ENCODE measurements at places on chromosomes 11 and 22.

DNA sequence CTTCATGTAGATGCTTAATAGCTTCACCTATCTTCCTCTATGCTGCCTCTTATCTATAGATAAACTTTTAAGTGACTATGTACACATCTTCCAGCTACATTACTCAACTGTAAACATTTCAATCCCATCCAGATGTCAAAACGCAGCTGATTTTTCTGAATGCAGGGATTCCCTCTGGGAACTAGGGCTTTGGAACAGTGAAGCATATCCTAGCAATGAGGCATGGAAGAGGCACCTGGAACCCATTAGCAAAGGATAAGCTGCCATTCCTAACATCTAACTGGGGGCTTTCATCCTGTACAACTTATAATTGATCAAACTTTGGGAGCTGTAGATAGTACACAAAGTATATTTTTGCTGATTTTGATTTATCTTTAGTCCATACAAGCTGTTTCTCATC lies 40.8 kb upstream of the OPCML start:
- DNase-seq, result no peak

- no peak for DNase-seq
These were observed 52.9 kb downstream of the BARX2 start for GRCh38 chr11:129428557-129428956.

GRCh38 chr11:110076371-110076965 lies 16.7 kb upstream of the ZC3H12C start:
- DNase-seq, result peak; percentile 70

- DNase-seq, result no peak
These were observed 121.9 kb downstream of the DBX1 start for GRCh38 chr11:20038412-20038811.

GRCh38 chr22:44304354-44304753 lies 8.4 kb downstream of the SHISAL1 start:
- DNase-seq, result peak; percentile 47

DNA sequence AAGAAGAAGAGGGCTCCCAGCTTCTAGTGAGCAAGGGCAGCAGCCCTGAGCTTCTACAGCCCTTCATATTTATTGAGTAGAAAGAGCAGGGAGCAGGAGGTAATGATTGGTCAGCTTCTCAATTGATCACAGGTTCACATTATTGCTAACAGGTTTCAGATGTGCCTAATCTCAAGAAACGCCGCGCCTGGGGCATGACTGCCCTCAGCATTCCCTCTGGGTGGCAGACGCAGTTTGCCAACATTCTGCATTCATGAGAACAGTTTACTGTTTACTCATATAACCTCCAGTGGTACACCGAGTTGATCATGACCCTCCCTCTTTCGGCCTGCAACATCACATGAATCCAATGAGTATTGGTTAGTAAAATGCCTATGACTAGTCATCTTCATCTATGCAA lies 4.7 kb upstream of the ZNF74 start:
- no peak for DNase-seq

DNA sequence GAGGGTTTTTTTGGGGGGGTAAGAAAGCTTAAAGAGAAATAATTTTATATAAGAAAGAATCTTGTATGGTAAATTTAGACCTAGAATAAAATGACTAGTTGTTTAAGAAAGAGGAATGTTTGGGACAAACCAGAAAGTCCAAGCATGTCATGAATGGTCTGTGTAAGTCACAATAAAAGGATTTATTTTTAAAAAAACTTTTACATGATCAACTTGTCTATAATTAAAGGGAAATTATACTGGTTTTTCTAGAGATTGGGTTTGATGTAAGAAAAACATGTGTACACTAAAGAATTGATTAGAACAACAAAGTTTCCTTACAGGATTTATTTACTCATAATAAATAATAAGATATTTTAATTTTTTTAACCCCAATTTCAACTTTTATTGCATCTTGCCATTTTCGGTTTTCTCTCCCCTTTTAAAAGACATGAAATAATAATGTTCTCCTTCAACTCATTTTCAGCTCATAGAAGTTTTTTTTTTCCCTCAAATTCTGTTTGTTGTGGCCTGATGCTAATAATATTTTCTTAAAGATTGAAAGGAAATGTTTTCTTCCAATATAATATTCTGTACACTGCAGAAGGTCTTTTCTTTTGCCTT lies 35.4 kb upstream of the INCENP start:
- peak; percentile 27 for DNase-seq

GRCh38 chr11:102155676-102156075 lies 45.4 kb downstream of the YAP1 start:
- no peak for DNase-seq

DNA sequence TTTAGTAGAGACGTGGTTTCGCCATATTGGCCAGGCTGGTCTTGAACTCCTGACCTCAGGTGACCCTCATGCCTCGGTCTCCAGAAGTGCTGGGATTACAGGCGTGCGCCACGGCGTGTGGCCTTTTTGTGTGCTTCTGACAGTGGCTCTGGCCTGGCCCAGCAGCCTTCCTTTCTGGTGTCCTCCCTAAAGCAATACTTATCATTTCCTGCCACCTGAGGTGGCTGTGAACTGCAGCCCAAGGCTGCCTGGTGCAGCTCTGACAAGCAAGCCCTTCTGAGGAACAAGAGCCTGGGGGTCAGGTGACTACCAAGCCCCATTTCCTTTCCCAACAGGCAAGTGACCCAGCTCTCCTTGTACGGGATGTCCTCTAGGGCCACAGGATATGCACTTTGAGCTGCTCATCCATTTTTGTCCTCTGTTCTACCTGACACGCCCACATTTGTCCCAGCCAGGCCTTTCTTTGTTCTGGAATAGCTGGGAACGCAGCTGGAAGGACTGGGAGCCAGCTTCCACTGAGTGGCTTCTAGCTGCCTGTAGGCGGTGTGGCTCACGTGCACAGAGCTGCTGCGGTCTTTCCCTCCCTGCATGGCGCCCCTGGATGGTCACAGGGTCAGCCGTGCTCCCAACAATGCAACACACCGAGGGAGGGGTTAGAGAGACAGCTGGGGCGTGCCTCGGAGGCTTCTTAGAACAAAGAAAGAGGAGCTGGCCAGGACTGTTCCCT lies 12.3 kb upstream of the BID start:
- DNase-seq, result no peak

GRCh38 chr22:37249986-37250385 lies 5.9 kb upstream of the RAC2 start:
- no peak for DNase-seq

DNA sequence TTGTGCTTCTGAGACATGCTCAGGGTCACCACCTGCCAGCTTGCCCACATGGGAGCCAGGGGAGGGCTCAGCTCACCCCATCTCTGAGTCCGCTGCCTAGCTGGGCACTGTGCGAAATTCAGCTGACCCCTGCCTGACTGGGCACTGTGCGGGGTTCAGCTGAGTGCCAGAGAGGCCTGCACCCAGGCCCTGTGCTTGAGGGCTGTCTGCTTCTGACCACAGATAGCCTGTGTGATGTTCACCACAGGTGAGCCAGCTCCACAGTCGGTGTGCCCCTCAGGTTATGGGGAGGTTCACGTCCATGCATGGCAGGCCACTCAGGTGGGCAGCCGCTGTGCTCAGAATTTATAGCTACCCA lies 84.5 kb upstream of the SUSD2 start:
- DNase-seq, result no peak

GRCh38 chr11:110473706-110474105 lies 44.0 kb downstream of the FDX1 start:
- no peak for DNase-seq

DNA sequence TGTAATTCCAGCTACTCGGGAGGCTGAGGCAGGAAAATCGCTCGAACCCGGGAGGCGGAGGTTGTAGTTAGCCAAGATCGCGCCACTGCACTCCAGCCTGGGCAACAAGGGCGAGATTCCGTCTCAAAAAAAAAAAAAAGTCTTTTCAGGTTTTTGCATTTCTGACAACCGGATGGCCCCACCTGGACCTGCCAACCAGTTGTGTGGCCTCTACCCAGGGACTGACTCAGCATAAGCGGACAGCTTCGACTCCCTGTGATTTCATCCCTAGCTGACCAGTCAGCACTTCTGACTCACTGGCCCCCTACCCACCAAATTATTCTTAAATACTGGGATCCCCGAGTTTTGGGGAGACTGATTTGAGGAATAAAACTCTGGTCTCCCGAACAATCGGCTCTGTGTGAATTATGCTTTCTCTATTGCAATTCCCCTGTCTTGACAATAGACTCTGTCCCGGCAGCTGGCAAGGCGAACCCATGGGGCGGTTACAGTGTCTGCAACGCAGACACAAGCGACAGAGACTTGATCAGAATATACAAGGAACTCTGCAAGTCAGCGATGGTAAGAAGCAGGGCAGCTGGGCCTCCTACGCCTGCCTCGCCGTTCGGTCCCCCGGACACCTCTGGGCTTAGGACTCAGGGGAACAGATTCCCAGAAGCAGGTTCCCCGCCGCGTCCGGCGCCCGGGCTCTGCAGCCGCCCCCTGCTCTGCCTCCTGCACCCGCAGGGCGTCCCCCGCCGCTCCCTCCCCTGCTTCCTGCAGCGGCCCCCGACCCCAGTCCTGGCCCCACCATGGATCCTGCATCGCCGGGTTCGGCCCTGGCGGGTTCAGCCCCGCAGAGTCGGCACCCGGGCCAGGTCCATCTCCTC lies 741 bp upstream of the TALDO1 start:
- peak; percentile 45 for DNase-seq

DNA sequence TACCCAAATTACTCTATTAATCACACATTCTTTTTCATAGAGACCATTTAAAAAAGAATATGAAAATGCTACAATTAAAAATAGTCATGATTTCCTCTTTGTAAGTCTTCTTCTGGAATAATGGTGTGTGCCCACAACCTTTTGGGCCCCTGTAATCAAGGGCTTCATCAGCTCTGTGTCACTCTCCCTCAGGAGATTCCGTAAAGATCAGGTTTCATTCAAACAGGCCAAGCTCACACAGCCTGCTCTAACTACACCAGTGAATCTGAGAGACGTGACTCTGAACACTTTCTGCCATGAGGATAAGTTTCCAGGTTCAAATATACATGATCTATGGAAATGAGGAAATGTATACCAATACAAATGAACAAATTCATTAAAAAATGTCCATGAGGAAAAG lies 9.5 kb downstream of the DRICH1 start:
- DNase-seq, result no peak

GRCh38 chr22:35981900-35982299 lies 46.7 kb downstream of the RBFOX2 start:
- DNase-seq, result no peak

- no peak for DNase-seq
These were observed 60.5 kb downstream of the CD82 start for GRCh38 chr11:44625759-44626523.

DNA sequence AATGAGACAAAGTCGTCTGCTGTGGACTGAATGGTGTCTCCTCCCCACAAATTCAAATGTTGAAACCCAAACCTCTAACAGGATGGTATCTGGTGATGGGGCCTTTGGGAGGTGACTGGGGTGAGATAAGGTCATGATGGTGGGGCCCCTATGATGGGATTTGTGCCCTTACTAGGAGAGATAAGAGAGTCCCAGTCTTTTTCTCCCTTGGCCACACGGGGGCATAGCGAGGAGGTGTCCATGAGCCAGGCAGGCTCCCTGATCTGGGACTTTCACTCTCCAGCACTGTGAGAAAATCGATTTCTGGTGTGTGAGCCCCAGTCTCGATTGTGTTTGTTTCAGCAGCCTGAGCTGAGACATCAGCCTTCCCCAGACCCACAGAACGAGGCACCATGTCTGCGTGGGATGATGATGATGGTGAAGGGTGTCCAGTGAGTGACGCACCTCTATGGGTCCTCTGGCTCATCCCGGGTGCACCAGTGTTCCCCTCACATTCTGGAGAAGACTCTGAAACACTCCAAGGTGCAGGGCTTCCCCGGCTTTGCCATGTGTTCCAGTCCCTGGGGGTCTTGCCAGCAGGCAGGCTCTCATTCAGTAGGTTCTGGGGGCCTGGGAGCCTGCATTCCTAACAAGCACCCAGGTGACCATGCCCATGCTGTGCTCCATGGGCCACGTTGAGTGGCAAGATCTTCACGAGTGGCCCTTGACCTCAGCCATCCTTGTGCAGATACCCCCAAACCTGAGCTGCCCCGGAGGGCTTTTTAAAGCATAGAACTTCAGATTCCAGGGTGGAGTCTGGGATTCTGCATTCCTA lies 363.0 kb downstream of the CTTN start:
- DNase-seq, result peak; percentile 5

DNA sequence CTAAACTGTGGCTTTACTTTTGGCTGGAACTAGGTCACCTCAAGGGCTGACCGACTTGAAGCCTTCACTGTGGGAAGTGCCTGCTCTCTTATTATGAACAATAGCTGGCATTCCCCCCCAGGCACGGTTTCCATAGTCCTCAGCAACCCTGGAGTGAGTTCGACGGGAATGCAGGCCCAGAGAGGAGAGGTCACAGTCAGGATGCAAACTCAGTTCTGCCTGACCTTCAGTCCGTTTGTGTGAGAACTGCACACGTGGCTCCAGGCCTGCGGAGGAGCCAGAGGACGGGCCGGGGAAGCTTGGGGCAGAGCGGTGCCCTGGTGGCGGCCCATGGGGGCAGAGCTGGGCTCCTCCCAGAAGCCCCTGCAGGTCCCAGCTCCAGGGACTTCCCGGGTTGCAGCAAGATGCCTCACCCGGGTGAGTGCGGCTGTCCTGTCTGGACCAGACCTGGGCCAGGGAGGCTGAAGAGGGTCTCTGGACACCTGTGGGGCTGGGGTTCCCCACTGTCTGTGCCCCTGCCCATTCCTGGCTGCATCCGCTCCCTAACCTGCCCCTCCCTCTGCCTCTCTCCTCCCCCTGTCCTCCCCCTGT lies 17.2 kb downstream of the SLC25A18 start:
- DNase-seq, result no peak

- DNase-seq, result peak; percentile 60
These were observed 19.1 kb downstream of the ARHGEF17 start for GRCh38 chr11:73326929-73327811.

- DNase-seq, result no peak
These were observed 81.6 kb upstream of the LARGE1 start for GRCh38 chr22:34001701-34002466.

GRCh38 chr11:64794526-64794925 lies 8.5 kb downstream of the MAP4K2 start:
- no peak for DNase-seq

GRCh38 chr11:60858731-60859464 lies 3.1 kb upstream of the PTGDR2 start:
- no peak for DNase-seq

- no peak for DNase-seq
These were observed 51.8 kb downstream of the BTG4 start for GRCh38 chr11:111460340-111460739.

DNA sequence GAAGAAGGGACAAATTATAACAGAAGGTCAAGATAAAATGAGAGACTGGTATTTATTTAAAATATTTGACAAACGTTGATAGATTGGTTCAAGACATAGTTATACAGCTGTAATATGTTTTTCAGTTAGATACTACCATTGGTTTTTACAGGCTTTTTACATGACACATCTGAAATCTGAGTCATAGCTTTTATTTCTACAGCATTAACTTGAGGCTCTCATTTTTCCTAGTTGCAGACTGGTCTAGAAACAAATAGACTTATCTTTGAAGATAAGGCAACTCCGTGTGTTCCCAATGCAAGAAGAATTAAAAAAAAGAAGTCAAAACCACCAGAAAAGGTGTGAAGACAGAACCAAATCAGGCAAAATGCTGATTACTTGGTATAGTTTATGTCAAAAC lies 31.3 kb downstream of the CEP57 start:
- peak; percentile 65 for DNase-seq

All from ELR (cell line).